ENCODE measurements at places on chromosomes 16 and 17. TPM values are rescaled to one million over a fixed set of nuclear protein-coding genes. Genes with fewer than 3 reads are reported as not detected.

Gene KRTAP3-1
- not detected for total RNA-seq

Gene KRT31
- not detected for total RNA-seq

Gene MYH2
- not detected for total RNA-seq

DNA sequence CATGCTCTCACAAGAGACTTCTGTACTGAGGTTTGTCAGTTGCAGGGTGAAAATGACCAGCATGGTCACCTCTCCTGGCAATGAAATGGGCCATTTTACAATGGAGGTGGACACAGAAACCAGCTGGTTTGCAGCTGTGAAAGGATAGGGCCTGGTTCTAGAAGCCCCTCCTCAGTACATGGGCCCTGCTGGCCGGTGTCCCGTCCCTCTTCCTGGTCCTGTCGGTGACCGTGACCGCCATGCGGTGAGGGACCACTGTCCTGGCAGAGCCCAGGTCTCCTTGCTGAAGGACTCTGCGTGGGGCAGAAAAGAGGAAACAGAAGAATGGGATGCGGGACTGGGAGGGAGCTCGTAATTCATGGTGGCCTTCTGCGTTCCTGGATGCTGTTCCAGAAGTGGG lies 76.0 kb upstream of the ZNF423 start:
- DNase-seq = no peak

- no peak for DNase-seq
These were observed 15.2 kb downstream of the CD300A start for GRCh38 chr17:74481621-74482020.

DNA sequence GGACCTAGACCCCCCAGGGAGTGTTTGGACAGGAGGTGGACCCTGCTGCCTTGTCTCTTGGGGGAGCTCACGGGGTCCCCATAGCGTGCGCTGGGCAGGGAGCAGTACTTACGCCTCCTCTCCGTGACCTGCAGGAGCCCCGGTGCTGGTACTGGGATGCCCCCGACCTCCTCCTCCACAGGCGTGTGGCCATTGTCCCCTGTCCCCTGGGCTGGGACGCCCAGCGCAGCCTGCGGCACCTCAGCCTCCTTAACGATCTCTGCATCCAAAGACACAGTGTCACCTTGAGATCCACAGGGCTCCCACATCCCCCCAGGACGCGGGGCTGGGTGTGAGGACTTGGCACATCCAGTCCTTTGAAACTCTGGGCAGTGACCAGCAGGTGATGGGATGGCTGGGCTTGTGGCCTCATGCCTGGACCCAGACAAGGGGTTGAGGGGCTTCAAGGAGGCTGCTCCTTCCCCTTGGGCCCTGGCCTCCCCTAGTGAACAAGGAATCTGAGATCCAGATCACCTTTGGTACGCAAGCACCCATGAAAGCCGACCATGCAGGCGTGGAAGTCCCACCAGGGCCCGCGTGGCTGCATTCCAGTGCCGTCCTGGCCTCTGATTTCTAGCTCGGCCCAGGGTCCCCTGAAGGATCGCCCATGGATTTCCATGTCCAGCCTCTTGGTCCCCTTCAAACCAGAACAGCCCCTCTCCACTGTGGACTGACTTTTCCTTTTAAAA lies 9.9 kb downstream of the DBNDD1 start:
- DNase-seq = no peak

DNA sequence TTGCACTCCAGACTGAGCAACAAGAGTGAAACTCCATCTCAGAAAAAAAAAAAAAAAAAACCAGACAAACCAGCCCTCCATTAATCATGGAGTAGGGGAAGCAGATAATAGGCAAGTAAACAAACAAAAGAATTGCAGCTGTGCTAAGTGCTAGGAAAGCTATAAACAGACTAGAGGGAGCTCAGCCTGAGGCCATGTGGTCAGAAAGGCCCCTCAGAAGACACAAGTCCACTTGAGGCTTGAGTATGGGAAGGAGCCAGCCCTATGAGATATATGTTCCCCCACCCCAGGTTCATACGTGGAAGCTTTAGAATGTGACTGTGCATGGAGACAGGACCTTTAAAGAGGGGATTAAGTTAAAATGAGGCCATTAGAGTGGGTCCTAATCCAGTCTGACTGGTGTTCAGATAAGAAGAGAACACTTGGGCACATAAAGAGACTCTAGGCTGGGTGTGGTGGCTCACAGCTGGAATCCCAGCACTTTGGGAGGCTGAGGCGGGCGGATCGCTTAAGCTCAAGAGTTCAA lies 132.6 kb upstream of the NOL11 start:
- peak; percentile 89 for DNase-seq

Measured in H4 (cell line).